ENCODE measurements at places on chromosomes 5 and 9.

- no peak for DNase-seq
These were observed 68.5 kb downstream of the WWC1 start for GRCh38 chr5:168359820-168360460.

DNA sequence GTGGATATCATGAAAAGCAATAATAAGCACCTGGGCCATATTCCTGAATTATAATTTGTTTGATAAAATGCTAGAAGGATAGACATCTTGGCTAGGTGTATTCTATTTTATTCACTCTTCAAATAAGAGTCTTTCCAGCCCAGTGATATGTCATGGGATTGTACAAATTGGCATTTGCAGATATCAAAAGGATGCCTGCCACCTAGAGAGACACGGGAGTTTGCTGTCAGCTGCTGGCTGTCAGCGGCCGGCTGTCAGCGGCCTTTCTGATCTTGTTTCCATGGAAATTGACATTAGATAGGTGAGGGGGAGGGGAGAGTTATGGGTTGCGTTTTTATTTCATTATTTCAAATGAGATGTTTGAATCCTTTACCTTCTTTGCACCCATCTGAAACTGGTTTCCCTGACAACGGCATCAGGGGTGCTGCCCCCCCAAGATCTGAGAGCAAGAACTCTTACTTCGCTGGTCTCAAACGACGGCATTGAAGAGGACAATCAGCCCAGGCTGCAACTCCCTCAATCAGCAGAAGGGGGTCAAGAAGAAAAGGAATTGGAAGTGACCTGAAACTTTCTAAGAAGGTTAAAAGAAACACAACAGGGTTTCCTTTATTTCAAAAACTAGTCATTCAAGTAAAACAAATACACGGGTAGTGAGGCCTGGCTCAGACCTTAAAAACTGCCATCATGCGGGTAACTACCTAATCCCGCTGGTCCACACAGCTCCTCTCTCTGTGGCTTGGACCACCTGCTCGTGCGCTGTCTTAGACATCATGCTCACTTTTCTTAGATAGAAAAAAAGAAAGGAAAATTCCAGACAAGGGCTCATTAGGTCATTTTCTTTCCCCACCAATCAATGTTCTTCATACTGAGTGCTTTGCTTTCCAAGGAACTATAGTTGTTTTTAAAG, 115.7 kb downstream of the TLE1 start:
- no peak for DNase-seq

DNA sequence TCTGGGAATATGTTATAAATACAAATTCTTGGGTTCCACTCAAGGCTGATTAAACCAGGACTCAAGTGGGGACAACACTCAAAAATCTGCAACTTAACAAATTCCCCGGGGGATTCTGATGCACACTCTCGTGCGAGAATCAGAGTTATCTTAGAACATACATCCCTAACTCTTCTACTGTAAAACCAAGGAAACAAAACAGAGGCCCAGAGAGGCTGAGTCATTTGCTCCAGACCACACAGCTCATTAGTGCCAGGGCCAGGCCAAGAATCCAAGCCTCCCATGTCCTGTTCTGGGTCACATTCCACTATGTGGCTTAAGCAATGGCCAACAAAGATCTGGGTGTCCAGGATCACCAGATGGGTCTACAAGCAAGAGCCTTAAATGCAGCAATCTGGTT, 166.0 kb downstream of the ADAMTS12 start:
- no peak for DNase-seq

- no peak for DNase-seq
These were observed 1.2 kb upstream of the SLC4A9 start for GRCh38 chr5:140358738-140359310.

- DNase-seq: no peak
These were observed 51.5 kb downstream of the ZFAND5 start for GRCh38 chr9:72313507-72313906.

- no peak for DNase-seq
These were observed 56.6 kb upstream of the EGFL7 start for GRCh38 chr9:136605988-136606660.

- no peak for DNase-seq
These were observed 94.3 kb downstream of the PAPPA start for GRCh38 chr9:116247791-116248374.

GRCh38 chr5:36017622-36018021, 26.4 kb upstream of the UGT3A1 start:
- no peak for DNase-seq
